H1 (cell line): ENCODE measurements at places on chromosomes 1 and 21.

DNA sequence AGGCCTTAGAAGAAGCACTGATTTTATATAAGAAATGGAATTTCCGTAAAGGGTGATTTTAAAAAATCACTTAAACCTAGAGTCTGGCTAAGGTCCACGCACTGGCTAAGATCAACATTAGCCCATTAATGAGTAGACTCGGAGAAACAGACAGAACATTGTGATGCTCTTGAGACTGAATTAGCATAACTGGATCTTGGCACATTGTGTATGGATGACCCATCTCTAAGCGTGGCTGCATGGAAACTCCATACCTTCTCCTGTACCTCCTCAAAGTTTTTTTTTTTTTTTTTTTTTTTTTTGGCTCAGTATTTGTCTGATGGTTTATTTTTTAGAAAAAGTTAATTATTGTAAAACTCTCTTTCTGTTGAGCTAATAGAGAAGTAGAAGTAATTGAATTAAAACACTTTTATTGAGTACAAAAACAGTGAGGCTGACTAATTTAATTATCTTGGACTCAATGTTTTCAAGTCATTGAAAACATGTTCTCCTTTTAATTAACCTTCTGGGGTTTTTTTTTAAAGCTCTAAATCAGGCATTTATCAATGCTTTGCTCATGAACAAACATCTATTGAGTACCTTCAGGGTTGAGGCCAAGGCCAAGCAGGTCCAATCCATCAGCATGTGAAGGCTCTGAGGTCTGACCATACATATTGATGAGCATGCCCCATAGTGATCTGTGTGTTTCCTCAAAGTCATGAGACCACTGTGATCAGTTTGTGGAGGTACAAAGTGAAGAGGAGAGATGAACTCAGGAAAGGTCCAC, 74.0 kb downstream of the TLR5 start:
- no peak for DNase-seq

GRCh38 chr1:52334906-52335528, 31.0 kb downstream of the CC2D1B start:
- no peak for DNase-seq

DNA sequence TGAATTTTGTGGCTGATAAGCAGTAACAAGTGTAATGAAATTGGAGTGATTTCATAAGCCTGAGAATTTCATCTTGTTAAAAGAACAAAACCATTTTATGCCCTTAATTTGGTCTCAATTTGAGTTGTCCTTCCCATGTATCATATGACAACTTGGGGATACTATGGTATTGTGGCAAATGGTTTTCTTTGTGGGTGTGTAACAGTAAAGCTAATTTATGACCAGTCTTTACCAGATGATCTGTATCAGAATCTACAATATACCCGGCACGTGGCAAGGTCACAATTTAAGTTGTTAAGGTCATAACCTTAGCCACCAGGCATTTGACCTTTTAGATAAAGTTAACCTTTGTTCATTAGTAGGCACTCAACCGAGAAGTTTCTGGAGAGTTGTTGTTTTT, 9.1 kb downstream of the NFIA start:
- DNase-seq: no peak

GRCh38 chr1:46654012-46654411, 14.2 kb downstream of the ATPAF1 start:
- no peak for DNase-seq

DNA sequence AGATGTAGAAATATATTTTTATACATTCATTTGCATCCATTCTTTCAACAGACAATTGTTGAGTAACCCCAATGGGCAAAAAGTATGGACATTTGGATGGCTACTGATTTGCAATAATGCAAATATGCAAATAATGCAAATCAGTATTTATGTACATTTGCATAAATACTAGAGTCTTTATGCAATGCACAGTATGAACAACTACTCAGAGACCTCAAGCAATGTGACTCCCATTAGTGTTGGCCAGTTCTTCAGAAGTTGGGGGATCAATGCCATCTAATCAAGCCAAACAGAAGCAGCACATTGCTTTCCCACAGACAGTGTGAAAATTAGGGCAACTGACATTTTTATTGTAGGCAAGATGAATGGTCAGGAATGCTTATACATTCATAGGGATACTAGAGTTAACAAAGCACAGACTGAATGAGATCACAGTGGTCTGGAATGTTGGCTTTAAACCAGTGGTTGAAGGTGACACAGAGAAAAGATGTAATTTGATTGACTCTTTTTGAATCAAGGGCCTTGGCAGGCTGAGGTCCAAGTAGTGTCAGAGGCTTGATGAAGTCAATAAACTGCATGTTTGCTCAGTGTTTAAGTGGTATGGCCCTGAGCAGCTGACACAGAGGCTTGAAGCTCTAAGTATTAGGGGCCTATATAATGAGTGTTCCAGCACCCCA, 256.6 kb downstream of the CTH start:
- no peak for DNase-seq

DNA sequence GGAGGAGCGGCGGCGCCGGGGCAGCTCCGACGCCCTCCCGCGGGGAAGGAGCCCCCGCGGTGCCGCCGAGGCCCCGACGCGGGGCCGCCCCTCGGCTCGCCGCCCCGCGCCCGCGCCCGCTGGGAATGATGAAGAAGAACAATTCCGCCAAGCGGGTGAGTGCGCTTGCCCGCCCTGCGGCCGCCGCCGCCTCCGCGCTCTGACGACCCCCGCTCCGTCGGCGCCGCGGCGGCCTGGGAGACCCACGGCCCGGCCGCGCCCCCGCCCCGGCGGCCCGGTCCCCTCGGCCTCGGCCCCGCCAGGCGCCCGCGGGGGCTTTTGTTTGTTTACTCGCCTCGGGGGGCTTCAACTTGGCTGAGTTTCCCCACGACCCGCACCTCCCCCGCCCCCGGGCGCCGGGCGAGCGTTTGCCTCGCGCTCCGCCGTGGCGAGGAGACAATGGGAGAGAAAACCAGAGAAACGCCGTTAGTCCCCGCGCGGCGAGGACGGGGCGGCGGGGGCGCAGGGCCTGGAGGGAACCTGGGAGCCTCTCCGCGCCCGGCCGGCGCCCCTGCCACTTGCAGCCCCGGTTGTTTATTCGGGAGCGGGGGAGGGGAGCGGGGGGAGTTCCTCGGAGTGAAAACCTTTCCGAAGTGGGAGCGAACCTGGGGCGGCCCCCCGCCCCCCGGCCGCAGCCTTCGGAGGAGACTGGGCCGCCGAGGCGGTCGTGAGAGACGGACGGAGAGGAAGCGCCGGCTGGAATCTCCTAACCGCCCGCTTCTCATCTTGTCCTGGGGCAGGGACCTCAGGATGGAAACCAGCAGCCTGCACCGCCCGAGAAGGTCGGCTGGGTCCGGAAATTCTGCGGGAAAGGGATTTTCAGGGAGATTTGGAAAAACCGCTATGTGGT, 661 bp downstream of the PLEKHO1 start:
- DNase-seq: no peak

- DNase-seq: no peak
Observed at GRCh38 chr1:201153474-201154388, 543 bp downstream of the TMEM9 start.

DNA sequence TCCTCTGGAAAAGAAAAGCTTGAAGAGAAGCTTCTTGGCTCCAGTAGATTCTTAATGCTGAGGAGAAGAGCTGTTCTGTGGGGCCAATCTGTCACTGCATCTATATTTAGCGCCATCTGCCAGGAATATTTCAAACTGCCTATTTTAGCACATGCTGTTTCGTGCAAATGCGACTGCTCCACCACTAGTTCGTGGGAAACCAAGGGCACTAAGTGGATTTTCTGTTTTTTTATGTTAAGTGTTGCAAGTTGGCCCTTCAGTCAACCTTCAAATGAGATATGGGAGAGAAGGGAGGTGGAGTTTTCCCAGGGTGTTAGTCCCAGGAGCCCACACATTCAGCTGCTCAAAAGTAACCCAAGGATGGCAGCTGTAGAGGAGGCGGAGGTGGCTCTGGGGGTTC, 91.9 kb downstream of the TSEN15 start:
- no peak for DNase-seq

DNA sequence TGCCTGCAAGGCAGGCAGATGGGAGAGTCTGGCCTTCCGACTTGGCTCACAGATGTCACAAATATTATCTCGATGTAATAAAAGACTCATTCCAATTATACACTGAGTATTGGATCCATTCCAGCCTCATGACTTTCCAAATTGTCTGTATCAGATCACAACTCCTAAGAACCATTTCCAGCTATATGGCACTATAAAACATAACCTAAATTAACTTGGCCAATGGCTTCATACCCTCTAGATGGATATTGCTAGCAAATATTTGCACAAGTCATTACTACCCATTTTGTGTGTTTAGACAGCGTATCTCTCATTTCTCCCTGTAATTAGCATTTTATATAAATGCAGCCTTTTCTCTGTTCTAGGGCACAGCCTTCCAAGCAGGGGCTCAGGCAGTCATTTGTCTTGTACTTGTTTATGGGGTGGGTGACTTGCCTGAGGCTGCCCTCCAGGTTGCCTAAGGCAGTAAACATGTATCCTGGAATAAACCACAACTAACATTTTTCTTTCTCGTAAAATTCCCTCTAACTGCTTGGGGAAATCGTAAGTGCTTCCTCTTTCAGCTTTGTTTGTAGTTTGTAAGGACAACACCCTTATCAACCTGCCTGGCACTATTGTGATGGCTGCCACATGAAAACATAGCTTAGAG, 70.6 kb upstream of the KCNJ6 start:
- no peak for DNase-seq

DNA sequence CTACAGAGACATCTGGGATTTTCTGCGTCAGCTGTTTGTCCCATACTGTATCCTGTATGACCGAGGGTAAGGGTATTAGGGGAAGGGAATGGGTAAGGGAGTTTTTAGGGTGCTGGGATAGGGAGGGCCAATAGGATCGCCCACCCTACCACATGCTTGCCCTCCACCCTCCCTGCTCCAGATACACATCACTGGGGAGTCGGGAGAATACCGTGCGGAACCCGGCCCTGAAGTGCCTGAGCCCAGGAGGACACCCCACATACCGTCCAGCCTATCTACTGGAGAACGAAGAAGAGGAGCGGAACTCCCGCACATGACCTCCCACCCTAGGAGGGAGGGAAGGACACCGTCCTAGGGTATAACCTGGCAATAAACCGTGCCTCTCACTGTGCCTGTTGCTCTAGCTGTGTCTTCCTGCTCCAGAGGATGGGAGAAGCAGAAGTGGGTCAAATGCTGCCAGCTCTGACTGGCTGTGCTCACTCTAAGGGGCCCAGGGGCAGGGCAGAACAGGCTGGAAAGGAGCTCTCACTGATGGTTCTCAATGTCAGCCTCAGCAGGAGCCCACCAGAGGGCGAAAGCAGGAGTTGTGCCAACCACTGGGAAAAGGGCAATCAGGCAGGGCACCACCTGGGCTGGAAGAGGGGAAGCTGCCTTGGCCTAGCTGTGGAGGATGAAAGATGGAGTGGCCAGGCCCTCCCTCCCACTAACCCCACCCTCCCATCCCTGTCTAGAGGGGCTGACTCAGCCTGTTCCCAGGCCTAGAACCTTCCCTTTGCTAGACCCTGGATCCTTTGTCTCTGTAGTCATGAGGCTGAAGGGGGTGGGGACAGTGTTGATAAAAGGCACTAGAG, 440 bp upstream of the LENEP start:
- no peak for DNase-seq

- no peak for DNase-seq
Observed at GRCh38 chr1:41714638-41715389, 203.9 kb downstream of the HIVEP3 start.

GRCh38 chr1:243354511-243355153, 98.8 kb downstream of the SDCCAG8 start:
- no peak for DNase-seq

GRCh38 chr21:35606578-35606977, 453.7 kb downstream of the SETD4 start:
- no peak for DNase-seq

DNA sequence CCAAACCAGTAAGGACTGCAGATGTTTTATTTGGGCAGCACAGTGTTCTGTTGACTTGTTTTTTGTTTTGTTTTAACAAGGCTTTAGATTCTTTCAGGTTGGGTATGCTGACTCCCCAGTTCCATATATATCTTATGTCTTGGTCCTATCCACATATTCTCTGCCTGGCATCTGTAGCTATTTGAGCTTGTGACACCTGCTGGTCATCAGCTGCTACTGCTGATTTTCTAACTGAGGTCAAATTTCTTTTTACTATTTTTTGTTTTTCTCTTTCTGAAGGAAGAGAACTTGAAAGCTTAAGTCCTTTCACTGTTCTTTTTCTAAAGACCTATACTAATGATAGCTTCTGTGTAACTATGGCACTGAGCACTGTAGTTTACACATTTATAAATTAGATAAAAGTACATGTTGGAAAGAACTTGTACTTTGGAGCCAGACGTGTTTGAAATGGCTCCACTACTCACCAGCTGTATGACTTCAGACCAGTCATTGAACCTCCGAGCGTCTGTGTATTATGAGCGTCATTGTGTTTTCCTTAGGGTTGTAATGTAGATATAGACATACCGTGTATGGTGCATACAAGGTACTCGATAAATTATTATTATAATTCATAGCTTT, 109.4 kb downstream of the NRDC start:
- DNase-seq: no peak

DNA sequence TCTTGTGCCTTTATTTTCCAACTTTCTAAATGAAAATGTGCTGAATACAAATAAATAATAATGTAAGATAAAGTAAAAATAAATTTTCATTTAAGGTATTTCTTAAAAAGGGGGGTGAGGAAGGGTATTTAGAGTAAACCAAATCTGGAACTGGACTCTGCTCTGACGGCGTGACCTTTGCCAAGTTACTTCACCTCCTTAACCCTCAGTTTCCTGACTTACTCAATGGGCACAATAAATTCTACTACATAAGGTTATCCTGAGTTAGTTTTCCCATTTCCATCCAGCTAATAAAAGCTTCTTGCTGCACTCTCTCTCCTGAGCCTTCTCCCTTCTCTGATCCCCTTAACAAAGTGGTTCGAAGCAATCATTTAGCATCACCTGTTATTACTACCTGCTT, 93.9 kb downstream of the NID1 start:
- no peak for DNase-seq

- DNase-seq: no peak
Observed at GRCh38 chr1:41537788-41538351, 53.4 kb upstream of the EDN2 start.

GRCh38 chr1:218430346-218430745, 85.2 kb downstream of the TGFB2 start:
- no peak for DNase-seq

GRCh38 chr1:153734396-153735089, 6.7 kb downstream of the INTS3 start:
- DNase-seq: no peak

DNA sequence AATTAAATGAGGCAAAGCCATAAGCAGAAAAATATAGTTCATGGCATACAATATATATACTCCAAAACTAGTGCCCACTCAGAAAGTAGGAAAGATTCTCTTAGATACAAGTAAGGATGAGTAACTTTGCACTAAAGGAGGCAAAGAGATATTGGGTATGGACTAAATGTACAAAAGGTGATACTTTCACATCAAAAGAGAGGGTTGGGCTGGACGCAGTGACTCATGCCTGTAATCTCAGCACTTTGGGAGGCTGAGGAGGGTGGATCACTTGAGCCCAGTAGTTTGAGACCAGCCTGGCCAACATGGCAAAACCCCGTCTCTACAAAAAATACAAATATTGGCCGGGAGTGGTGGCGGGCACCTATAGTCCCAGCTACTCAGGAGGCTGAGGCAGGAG, 6.7 kb downstream of the KYAT3 start:
- no peak for DNase-seq

- DNase-seq: no peak
Observed at GRCh38 chr1:222817529-222817928, 2.7 kb downstream of the DISP1 start.

GRCh38 chr1:203082571-203083462, 3.0 kb downstream of the MYOG start:
- DNase-seq: no peak
